ENCODE measurements at places on chromosomes 6 and 20.
A peak's percentile ranks its signal among the peaks of the same experiment; 100 is the strongest.

GRCh38 chr6:125738276-125738675, 11.2 kb upstream of the HEY2 start:
- no peak for DNase-seq

DNA sequence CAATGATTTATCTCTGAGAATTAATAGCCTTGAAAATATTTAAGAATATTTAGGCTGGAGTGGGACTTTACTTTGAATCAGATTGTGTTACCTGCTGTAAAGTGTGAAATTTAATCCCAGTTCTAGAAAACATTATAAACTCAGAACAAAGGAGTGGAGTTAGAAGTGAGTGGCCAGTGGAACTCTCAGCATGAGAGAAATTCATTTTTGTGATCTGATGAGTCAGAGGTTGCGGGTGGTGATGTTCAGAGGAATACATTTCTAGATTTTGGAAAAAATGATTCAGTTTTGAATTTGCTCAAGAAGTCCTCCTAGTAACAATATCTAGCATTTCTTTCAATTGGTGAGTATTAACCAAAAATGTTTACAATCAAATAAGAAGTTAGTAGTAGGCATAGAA, 167.5 kb downstream of the ZFAND3 start:
- DNase-seq: no peak

- DNase-seq: no peak
Observed at GRCh38 chr6:11744753-11745152, 33.9 kb downstream of the ADTRP start.

GRCh38 chr6:83615025-83615999, 93.6 kb downstream of the SNAP91 start:
- DNase-seq: no peak

DNA sequence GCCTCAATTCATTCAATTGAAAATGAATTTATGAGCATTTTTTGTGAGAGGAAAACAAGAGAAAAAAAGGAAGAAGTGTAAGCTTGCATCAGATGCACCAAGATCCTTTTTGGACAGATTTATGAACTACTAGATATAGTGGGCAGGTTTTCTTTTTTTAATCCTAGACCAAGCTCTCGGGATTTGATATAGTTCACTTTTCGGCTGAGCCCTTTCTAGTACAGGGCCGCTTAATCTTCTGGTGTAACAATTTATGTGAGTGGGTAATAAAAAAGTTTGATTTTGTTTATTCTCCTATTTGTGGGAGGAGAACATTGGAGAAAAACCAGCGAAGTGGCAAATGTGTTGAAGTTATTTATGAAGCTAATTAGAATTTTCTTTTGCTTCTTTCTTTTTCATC, 538.0 kb downstream of the UTRN start:
- no peak for DNase-seq

DNA sequence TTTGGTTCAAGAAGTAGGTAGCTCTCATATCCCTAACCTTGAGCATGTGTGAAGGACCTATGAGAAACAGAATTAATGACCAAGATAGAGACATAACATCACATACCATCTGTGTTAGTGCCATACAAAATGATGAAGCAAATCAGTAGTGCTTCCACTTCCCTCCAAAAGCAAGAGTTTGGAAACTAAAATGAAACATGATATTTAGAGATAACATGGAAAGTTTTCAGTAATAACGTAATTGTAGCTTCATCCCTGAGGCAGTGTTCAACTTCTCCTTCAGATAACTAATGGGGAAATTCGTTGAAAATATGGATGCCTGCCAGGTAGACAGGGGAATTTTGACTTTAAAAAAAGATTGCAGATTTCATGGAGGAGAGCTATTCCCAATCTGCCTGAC, 248.4 kb upstream of the IRAK1BP1 start:
- DNase-seq: no peak

DNA sequence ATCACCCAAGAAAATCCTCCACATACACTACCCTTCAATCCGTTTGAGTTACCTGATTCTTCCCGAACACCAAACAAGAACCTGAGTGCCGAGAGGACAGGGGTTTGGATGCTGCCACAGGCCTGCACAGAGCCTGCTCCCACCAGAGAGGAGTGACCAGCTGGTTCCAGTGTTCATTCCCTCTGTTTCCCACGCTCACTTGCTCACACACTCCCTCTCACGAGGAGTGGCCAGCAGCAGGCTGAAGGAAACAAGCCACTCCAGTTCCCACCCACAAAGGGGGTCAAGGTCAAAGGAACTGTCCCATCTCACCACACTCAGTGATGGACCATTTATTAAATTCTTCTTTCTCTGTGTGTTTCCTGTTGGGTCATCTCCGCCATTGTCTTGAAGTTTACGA, 97.2 kb upstream of the SNX9 start:
- DNase-seq: no peak

DNA sequence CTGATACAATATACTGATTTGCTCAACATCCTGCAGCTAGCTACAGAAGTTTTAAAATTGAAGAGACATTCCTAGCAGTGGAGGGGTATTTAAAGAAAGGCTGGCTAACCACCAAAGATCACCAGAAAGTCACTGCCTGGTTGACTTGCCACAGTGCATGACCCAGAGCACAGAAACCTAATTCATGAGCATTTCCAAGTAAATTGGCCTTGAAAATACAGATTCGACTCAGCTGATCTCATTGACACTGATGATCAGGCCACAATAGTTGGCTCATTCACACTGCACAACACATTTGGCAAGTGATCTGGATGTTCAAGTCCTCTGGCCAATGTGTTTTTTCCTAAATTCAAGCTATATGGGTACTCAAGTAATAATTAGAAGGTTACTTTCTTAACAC, 13.3 kb upstream of the TDRD6 start:
- no peak for DNase-seq

DNA sequence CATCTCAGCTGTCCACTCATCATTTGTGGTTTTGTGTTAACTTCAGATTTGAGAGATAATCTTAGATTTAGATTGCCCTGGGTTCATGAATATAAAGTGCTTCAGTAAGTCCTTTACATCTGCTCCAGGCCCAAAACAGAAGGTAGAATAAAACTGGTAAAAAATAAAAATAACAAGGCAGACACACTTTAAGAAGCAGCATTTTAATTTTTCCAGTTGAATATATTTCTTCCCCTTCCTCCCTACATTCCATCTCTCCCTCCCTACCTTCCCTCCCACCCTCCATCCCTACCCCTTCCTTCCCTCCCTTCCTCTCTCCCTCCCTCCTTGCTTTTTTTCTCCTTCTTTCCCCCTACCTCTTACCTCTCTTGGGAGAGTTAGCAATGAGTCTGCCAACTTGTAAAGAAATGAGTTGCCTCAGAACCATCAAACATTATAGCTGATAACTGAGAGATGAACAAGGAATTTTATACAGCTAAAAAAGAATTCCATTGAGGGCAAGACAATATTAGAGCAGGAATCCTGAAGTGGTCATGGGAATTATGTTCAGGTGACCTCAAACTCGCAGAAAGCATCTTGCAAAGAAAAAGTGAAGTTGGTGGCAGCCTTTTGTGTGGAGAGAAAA, 145.0 kb upstream of the SOX4 start:
- DNase-seq: no peak

DNA sequence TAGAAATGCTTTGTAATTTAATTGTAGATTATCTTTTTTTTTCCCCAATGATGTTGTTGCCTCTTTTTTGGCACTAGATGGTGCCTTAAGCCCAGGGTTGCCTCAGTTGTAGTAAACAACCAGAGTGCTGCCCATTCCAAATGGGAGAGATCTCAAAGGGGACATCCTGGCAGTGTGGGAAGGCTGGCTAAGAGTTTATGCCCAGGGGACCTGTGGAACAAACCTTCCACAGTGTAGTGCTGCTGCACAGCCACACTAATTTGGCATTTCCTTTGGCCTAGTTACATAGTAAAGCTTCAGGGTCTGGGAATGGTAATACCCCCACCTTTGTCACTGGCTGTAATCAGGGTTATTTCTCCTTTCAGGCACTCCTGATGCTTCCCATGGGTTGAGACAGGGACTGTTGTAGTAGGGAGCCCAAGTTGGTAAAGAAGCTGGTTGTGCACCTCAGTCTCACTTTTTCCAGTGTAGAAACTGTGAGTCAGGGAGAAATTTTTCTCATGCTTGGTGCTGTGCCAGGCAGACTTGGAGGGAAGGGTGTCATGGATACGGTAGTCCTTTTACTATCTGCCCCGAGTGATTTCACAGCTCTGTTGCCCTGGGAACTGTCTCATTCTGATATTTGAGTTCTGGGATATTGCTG, 177.8 kb upstream of the ECI2 start:
- no peak for DNase-seq

- no peak for DNase-seq
Observed at GRCh38 chr6:170201361-170201760, 89.5 kb downstream of the DLL1 start.

- DNase-seq: no peak
Observed at GRCh38 chr6:52409499-52409898, 10.6 kb upstream of the EFHC1 start.

- DNase-seq: no peak
Observed at GRCh38 chr6:140275725-140276124, 901.3 kb upstream of the CITED2 start.

- DNase-seq: no peak
Observed at GRCh38 chr6:169896826-169897456, 145.5 kb downstream of the ERMARD start.

DNA sequence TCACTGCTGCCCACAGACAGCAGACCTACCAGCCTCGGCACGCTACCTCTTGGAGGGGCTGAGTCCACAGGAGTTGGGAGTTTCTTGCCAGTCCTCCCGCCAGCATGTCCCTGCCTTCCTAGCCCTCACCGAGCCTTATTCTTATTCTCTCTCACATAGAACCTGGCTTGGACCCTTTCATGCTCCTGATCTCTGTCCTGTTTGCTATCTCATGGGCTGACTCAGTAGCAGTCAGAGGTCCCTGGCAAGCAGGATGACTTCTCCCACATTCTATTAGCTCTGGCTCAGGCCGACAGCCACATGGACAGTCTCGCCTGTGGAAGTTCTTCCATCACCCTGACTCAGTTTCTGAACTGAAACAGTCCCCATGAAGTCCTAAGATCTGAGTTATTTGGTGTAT, 313.2 kb upstream of the RNF24 start:
- DNase-seq: no peak

- DNase-seq: peak; percentile 49
Observed at GRCh38 chr6:143397227-143398222, 53.0 kb downstream of the ADAT2 start.

DNA sequence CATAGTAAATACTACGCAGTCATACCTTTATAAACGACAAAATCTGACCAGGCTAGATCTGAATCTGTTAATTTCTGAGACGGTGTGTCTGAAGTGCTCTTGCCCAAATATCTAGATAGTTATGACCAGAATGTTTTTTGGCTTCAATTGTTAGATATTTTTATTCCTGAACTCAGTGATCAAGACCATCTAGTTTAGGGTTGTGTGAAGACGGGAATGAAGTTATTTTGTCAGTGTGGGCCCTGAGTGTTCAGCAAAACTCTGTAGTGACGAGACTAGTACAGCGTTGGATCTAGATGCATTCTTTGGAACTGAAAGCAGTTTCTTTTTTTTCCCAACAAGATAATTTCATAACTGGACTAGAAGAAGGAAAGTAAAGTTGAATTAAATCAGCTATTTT, 3.1 kb downstream of the STXBP5 start:
- no peak for DNase-seq

GRCh38 chr6:28658475-28659249, 133.0 kb downstream of the GPX5 start:
- no peak for DNase-seq

GRCh38 chr20:64107736-64108457, 532 bp upstream of the NPBWR2 start:
- DNase-seq: no peak

DNA sequence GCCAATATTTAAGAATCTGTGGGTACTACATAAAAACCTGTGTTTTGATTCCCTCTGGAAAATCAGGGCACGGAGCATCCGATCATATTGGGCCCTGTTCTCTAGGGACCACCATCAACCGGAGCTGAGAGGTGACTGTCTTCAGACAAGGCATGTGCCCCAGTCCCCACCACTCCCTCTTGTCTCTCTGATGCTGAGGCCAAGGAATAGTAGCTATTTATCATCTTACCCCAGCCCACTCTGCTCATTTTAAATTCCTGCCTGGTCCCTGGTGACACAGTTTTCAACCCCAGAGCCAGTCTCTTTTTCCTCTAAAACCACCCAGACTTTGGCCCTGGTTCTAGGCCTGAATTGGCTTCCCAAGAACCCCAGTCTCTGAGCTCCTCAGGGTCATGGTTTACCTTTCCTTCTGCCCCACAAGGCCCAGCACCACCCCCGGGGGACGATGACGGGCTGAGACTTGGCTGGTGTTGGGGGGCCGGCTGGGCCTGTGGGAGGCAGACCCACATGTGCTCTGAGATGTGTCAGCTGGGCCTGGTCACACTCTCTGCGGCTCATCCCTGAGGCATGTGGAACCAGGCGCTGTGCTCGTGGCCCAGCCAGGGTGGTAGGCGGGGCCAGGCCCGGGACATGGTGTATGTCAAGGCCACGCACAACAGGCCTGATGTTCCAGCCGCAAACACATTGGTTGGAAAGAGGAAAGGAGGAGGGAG, 114.4 kb downstream of the CEBPB start:
- peak; percentile 86 for DNase-seq

DNA sequence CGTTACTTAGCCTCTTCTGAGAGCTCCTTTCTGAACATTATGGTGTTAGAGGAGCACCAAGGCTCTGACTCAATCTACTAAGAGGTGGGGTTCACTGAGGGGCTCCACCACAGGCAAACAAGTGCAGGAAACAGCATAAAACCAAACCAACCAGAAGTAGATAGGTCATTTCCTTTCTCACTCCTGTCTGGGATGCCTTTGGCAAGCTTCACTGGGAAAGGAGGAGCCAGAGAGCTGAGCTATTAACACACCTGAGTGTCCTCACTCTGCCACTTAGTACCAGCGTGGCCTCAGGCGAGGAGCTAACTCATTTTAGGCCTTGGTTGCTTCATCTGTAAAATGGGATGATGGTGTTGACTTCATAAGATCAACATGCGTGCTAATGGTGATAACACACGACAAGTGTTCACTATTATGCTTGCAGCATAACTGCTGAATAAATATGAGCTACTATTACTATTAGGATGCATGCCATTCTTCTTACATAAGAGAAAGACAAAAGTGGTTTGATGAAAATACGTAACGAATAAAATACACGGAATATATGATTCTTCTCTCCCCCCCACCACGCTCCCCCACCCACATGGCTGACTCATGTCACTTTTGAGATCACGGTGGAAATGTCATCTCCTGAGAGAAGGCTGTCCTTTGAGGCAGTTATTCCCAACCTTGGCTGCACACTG, 185.4 kb downstream of the BCAS1 start:
- no peak for DNase-seq

- DNase-seq: no peak
Observed at GRCh38 chr6:76633259-76633658, 560.8 kb upstream of the IMPG1 start.
